ENCODE measurements at places on chromosomes 13 and 19.
A peak's percentile ranks its signal among the peaks of the same experiment; 100 is the strongest.

DNA sequence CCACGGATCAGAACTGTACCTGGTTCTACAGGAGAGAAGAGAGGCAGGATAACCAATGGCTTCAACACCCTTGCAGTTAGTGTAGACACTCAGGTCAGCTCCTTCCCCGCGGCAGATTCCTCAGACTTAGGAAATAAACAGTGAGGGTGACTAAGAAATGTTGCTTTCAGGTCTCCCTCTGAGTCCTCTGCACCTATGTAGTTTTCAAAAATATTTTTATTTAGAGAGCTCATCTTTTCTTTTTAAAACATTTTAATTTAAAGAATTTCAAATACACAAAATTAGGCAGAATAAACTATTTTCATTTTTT lies 195.2 kb downstream of the KLF12 start:
- DNase-seq: no peak

- peak; percentile 3 for DNase-seq
Measured at GRCh38 chr13:94154367-94154766, 325.1 kb downstream of the DCT start.

DNA sequence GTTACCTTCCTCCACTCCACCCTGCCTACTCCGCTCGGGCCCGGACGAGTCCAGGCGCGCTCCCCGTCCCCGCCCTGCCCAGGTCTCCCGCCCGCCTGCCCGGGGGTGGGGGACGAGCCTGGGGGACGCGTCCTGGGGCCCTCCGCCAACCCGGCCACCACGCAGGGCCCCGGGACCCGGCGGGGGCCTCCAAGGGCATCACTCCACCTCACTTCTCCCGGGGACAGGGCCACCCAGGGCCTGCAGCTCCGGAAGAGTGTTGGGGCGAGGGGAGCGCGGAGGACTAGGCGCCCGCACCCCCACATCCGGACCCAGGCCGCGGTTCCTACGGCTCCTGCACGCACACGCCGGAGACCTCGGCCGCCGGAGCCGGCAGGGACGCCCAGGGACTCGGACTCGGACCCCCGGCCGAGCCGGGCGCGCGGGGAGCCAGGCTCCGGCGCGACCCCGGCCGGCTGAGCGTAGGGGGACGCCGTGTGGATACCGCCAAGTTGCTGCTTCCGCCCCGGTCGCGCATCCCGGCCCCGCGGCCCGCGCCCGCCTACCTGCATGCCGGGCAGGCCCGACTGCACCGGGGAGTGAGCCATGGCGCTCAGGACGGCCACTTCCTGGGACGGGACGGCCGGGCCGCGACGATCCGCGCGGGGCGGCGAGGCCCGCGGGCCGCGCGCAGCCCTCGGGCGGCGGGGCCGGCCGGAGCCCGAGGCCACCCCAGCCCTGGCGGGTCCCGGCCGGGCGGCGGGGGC lies 534 bp downstream of the STK24 start:
- no peak for DNase-seq

DNA sequence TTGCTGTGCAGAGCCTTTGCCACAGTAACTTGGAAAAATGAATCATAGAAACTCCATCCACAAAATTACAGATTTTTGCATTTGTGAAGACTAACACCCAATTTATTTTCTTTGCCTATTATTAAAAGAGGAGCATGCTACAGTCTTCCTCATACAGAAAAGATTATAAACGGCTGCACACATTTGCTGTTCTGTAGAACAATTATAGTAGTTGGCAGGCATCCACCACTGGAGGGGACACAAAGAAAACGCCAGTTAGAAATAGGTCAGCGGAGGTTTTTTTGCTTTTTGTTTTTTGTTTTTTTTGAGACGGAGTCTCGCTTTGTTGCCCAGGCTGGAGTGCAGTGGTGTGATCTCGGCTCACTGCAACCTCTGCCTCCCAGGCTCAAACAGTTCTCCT lies 51.6 kb downstream of the SACS start:
- DNase-seq: no peak

GRCh38 chr19:12035220-12036172 lies at the start of gene ZNF433:
TSS of gene ZNF433 (minus strand) at chr19:12035679. CDS start at chr19:12035539, 140 bp downstream.
- peak; percentile 96 for DNase-seq

GRCh38 chr19:31761281-31761913 lies 412.2 kb upstream of the TSHZ3 start:
- DNase-seq: no peak

DNA sequence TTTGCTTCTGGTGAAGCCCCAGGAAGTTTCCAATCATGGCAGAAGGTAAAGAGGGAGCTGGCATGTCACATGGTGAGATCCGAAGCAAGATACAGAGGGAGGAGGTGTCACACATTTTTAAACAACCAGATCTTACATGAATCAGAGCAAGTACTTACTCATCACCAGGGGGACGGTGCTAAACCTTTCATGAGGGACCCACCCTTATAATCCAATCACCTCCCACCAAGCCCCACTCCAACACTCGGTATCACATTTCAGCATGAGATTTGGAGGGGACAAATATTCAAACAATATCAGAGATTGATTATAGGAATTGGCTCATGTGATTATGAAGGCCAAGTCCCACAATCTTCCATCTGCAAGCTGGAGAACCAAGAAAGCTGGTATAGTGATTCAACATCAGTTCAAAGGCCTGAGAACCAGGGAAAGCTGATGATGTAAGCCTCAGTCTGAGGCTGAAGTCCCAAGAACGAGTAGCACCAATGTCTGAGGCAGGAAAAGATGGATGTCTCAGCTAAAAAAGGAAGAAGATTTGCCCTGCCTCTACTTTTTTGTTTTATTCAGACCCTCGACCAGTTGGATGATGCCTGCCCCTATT lies 58.6 kb upstream of the WDFY2 start:
- DNase-seq: no peak

- DNase-seq: no peak
Measured at GRCh38 chr13:84445776-84446175, 563.5 kb upstream of the SLITRK1 start.

DNA sequence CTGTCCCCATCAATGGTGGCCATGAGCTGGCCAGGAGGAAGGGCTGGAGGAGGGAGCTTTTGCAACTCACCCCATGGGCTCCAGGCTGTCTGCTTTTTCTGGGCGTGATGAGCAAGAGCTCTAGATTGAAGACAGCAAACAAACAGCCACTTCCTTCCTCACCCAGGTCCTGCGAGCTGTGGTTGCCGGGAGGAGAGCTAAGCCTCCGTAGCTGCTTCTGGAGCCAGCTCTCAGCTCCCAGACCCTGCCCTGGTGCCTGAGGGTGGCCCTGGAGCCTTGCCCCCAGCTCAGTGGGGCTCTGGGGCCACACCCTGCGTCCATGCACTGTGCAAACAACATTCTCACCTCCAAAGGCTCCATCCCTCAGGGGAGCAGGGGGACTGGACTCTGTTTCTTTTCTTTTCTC lies 6.2 kb downstream of the MYO1F start:
- DNase-seq: peak; percentile 51

GRCh38 chr13:109698779-109699178 lies 87.6 kb downstream of the IRS2 start:
- DNase-seq: peak; percentile 29

DNA sequence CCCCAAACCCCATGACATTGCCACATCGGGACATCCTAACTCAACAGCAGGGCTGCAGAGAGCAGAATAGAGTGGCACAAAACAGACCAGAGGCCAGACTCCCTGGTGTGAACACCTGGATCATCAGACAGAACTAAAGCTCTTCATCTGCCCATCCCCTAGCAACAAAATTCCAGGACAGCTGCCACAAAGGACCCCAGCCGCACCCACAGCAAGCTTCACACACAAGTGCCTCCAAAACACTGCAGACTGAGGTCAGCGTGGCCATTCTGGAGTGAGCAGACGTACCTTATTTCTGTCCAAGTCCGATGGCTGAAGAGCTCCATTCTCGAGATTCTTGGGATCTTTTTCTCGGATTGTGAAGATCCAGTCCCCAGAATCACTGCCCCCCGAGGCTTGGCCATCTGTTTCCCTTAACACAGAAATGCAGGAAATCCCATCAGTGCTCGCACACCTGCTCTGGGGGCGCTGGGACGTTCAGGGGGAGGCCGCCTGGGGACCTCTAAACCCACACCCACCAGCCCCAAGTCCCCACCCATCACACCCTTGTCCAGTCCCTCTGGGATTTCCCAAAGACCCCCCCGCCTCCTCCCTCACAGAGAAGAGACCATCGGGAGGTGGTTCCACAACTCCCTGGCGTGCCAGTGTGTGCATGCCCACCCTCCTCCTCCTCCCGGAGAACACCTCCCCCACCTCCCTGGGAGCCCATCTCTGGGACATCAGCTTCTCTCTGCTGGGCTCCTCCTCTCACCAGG lies 115.2 kb downstream of the STK24 start:
- DNase-seq: no peak

- DNase-seq: no peak
Measured at GRCh38 chr13:20579191-20579590, 12.2 kb downstream of the IFT88 start.

DNA sequence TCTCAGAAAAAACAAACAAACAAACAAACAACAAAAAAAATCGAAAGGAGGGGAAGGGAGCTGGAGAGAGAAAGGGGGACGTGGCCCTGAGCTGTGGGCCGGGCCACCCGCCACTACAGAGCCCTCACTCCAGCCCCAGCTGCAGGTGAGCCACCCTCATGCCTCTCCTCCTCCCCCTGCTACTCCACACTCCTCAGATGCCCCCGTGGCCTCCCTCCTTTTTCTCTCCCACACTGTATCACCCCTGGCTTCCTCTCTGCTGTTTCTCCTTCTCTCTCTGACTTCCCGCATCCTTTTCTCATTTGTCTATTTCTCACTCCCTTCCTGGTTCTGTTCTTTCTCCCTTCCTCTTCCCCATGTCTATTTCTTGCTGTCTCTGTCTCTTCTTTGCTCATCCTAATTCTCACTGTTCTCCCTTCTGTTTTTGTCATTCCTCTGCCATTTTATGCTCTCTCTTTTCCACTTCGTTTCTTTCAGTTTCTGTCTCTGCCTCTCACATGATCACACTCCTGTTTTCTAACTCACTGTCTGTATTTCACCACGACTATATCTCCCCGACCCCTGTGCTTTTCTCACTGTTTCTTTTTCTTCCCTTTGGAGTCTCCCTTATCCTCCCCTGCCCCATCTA lies 2.7 kb downstream of the KLK2 start:
- DNase-seq: no peak

DNA sequence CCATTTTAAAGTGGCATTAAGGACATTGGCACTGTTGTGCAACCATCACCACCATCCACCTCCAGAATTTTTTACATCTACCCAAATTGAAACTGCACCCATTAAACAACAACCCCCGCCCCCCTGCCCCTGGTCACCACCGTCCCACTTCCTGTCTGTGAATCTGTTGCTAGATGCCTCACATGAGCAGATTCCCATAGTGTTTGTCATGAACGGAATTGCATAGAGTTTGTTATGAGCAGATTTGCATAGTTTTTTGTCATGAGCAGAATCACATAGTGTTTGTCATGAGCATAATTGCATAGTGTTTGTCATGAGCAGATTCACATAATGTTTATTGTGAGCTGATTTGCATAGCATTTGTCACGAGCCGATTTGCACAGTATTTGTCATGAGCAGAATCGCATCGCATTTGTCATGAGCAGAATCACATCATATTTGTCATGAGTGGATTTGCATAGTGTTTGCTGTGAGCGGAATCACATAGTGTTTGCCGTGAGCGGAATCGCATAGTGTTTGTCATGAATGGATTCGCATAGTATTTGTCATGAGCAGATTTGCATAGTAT lies 54.0 kb upstream of the GTF3A start:
- no peak for DNase-seq

GRCh38 chr13:109939180-109939579 lies 152.8 kb upstream of the IRS2 start:
- no peak for DNase-seq

- DNase-seq: no peak
Measured at GRCh38 chr13:109119896-109120295, 490.5 kb downstream of the MYO16 start.

DNA sequence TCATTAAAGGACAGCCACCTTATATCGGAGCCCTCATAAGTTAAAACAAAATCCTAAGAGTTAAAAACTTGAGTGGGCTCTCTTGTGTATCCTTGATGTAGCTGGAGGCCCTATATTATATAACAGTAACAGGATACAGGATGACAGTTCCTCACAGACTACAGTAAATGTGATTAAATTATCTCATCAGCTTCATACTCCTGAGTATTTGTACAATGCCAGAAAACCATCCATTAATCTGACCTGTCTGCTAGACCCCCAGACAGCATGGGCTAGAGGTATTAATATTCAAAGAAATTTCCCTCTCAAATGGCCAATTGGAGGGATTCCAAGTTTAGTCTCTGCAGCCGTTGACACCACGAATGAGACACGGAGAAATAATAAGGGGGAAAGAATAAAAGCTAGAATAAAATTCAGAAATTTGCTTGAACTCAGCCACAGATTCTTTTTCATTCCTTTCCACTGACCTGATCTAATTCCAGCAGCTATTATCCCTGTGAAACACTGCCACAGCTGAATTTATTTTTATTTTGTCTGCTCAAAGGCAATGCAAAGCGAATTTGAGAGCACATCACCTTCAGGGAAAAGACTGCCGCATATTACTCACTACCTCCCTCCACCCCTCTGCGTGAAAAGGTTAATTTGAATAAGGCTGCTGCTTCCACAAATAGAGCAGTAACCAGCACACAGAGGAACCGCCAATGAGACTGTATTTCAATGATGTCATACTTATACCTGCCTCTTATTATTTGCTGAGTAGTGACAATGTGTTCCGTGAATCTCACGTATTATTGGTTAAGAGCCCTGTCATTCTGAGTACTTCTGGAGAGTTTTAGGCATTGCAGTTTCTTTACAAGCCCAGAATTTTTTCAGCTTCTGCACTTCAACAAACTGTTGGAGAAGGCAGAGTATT lies 155.9 kb upstream of the KLF12 start:
- DNase-seq: peak; percentile 25

- no peak for DNase-seq
Measured at GRCh38 chr13:110238818-110239195, 68.2 kb downstream of the COL4A1 start.

All from HTR-8/SVneo (cell line).